RWPE2 (cell line): ENCODE measurements at places on chromosomes 5 and 9.

GRCh38 chr9:36218011-36218410, 27.3 kb downstream of the CLTA start:
- H3K36me3 ChIP-seq, result peaks cover 91% of the 10 kb centered on the region
- H3K27ac ChIP-seq, result no peak overlapping the region
- no peak for DNase-seq

GRCh38 chr5:92886751-92887150, 694.3 kb downstream of the NR2F1-AS1 start:
- H3K27ac ChIP-seq, result no peak overlapping the region
- H3K4me3 ChIP-seq, result no peak overlapping the region
- DNase-seq, result no peak
- H3K36me3 ChIP-seq, result no peaks in the 10 kb centered on the region
- peaks cover 6% of the 10 kb centered on the region for H3K27me3 ChIP-seq
- no peaks in the 10 kb centered on the region for H3K4me1 ChIP-seq

DNA sequence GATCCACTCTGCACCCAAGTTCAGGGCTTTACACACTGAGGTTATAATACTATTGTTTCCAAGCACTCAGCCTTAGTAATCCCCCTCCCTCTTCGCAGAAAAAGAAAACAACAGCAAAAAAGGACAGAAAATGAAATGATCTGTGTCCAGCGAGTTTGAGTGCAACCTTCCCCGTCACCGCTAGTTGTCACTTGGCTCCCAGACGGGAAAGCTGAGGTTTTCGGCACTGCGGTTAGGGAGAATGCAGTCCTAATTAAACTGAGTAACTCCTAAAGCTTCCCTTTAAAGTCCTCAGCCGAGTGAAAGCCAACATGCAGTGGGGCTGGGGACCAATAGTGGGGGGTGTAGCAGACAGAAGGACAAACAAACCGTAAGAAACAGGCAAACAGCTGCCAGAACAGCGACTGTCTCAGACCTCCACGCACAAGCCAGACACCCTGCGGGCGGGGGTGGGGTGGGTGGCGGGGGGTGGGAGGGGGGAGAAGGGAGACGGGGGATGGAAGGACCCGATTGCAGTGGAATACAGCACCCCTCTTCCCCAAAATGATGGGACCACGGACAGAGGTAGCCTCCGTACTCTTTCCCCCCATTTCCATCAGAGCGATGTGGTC, 680 bp downstream of the GLRA1 start:
- DNase-seq, result no peak
- peaks cover 42% of the 10 kb centered on the region for H3K27me3 ChIP-seq
- H3K27ac ChIP-seq, result no peak overlapping the region
- no peaks in the 10 kb centered on the region for H3K36me3 ChIP-seq

- peaks cover 3% of the 10 kb centered on the region; the same call in 1 of the 2 replicates for H3K36me3 ChIP-seq
- H3K27ac ChIP-seq, result no peak overlapping the region
- no peaks in the 10 kb centered on the region for H3K27me3 ChIP-seq
- H3K4me3 ChIP-seq, result no peak overlapping the region
- H3K4me1 ChIP-seq, result peaks cover 25% of the 10 kb centered on the region
- DNase-seq, result no peak
These were observed 72.9 kb downstream of the COL27A1 start for GRCh38 chr9:114228016-114228808.

DNA sequence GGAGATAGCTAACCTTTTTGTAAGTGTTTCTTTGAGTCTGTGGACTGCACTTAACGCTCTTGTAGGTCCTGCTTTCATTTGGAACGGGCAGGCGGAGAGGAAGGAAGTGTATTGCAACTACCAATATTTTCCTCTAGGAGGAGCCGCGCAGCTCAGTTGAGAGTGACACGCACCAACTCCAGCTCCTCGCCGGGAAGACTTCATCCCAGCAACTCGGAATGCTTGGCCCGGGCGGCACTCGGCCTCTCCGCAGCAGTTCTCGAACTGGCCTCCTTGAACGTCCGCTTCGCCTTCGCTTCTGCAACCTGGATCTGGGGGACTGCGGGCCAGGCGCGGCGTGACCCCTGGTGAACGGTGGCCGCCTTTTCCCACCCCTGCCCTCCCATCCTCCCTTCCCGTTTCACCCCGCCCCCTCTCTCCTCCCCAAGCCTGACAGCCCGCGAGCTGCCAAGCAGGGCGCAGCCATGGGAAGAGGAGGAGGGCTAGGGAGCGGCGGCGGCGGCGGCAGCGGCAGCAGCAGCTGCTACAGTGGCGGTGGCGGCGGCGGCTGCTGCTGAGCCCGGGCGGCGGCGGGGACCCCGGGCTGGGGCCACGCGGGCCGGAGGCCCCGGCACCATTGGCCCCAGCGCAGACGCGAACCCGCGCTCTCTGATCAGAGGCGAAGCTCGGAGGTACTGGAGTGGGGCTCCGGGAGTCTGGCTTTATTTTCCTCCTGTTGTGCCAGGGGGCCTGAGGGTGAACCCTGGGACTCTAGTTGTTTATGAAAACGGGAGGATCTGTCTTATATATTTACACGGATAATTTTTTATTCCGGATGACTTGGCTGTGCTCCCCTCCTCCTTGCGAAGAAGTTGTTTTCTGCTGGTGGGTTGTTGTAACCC, at the start of gene GHR:
Gene GHR (plus strand): TSS at position 155 of the 881 bp plus-strand sequence. CDS start 142,436 bp downstream, outside the sequence.
- H3K27me3 ChIP-seq, result peaks cover 27% of the 10 kb centered on the region
- peak; percentile 88 for DNase-seq
- peak within 1 kb of the TSS; percentile 38 for H3K4me3 ChIP-seq
- no peak within 1 kb of the TSS for H3K27ac ChIP-seq

GRCh38 chr5:178228609-178229008, 4.0 kb downstream of the PHYKPL start:
- H3K4me1 ChIP-seq, result peaks cover 7% of the 10 kb centered on the region
- no peaks in the 10 kb centered on the region for H3K27me3 ChIP-seq
- H3K27ac ChIP-seq, result no peak overlapping the region
- no peak for DNase-seq
- H3K36me3 ChIP-seq, result peaks cover 58% of the 10 kb centered on the region

DNA sequence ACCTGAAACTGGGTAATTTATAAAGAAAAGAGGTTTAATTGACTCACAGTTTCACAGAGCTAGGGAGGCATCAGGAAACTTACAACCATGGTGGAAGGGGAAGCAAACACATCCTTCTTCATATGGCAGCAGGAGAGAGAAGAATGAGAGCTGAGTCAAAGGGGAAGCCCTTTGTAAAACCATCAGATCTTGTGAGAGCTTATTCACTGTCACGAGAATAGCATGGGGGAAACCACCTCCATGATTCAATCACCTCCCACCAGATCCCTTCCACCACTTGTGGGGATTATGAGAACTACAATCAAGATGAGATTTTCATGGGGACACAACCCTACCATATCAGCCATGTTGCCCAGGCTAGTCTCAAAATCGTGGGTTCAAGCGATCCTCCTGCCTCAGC, 143.4 kb downstream of the FGF18 start:
- DNase-seq, result no peak
- H3K27ac ChIP-seq, result no peak overlapping the region
- peaks cover 6% of the 10 kb centered on the region for H3K27me3 ChIP-seq
- no peaks in the 10 kb centered on the region for H3K4me1 ChIP-seq
- no peaks in the 10 kb centered on the region for H3K36me3 ChIP-seq

DNA sequence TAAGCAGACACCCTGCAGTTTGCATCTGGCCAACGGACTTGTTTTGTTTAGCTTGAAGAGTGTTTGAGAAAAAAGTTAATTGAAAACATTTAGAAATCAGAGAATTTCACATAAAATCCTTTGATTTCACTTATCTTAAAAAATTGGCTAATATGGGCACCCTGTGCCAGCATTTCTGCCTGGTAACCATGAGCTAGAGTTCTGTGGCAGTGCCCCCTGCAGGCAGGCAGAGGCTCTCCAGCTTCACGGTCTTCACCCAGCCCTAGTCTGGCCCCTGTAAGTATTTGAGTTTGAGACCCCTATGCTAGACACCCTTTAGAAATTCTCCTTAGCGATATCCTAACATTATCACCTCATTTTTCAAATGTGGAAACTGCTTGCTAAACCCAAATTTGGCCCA, 18.8 kb upstream of the FANCC start:
- H3K27ac ChIP-seq, result no peak overlapping the region
- no peak for DNase-seq
- H3K36me3 ChIP-seq, result no peaks in the 10 kb centered on the region
- no peaks in the 10 kb centered on the region for H3K27me3 ChIP-seq

DNA sequence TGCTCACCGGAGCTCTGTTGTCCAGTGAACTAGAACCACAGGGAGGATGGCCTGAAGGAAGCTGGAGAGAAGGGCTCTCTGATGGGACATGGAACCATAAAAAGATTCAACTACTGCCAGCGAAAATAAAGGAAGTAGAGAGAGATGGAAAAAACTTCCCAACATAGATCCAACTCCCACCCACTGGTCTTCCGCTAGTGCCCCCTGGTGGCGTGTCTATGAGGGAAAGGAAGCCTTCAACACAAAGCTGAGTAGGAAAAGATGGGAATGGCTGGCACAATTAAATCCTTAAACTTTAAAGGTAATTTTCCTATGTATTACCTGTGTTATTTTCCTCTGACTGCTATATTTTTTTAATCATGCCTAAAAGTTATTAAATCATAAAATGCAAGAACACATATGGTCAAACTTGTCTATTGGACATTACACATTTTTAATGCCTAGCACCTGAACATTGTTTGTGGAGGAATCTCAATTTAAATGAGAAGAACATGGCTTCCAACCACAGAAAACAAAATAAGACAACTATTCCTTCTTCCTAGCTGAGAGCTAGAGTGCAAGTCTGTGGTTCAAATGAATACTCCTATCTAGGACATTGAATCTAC, 51.5 kb downstream of the CEP120 start:
- no peak for DNase-seq
- H3K27ac ChIP-seq, result no peak overlapping the region
- H3K4me1 ChIP-seq, result no peaks in the 10 kb centered on the region
- H3K27me3 ChIP-seq, result no peaks in the 10 kb centered on the region
- no peak overlapping the region for H3K4me3 ChIP-seq

GRCh38 chr9:2809692-2810419, 34.0 kb downstream of the PUM3 start:
- no peak for DNase-seq
- H3K27ac ChIP-seq, result peak overlapping the region; percentile 82
- H3K4me1 ChIP-seq, result peaks cover 17% of the 10 kb centered on the region
- no peaks in the 10 kb centered on the region for H3K27me3 ChIP-seq
- peaks cover 87% of the 10 kb centered on the region for H3K36me3 ChIP-seq
- no peak overlapping the region for H3K4me3 ChIP-seq

DNA sequence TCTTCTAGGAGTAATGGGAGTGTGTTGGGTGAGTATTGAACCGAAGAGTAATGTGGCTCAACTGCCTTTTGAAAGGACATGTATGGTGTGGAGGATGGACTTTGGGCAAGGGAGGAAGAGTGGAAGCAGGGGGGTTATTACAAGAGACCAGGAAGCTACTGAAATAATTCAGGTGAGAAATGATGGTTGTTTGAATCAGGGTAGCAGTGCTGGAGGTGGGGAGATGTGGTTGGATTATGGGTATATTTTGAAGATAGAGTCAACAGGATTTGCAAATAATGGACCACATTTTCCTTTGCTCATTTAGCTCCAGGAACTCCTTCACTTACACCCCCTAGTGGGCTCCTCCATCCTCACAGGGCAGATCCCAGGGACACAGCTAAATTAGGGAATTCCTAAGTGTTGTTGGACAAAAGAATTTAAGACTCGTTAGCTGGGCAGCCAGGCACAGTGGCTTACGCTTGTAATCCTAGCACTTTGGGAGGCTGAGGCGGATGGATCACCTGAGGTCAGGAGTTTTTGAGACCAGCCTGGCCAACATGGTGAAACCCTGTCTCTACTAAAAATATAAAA, 1.2 kb upstream of the SLC4A9 start:
- H3K27me3 ChIP-seq, result no peaks in the 10 kb centered on the region
- H3K4me3 ChIP-seq, result no peak overlapping the region
- no peak for DNase-seq
- H3K4me1 ChIP-seq, result no peaks in the 10 kb centered on the region

- H3K27me3 ChIP-seq, result no peaks in the 10 kb centered on the region
- H3K27ac ChIP-seq, result no peak overlapping the region
- no peaks in the 10 kb centered on the region for H3K36me3 ChIP-seq
- no peak overlapping the region for H3K4me3 ChIP-seq
- peaks cover 39% of the 10 kb centered on the region for H3K4me1 ChIP-seq
- no peak for DNase-seq
These were observed 28.8 kb upstream of the TNFAIP8 start for GRCh38 chr5:119327018-119327417.

DNA sequence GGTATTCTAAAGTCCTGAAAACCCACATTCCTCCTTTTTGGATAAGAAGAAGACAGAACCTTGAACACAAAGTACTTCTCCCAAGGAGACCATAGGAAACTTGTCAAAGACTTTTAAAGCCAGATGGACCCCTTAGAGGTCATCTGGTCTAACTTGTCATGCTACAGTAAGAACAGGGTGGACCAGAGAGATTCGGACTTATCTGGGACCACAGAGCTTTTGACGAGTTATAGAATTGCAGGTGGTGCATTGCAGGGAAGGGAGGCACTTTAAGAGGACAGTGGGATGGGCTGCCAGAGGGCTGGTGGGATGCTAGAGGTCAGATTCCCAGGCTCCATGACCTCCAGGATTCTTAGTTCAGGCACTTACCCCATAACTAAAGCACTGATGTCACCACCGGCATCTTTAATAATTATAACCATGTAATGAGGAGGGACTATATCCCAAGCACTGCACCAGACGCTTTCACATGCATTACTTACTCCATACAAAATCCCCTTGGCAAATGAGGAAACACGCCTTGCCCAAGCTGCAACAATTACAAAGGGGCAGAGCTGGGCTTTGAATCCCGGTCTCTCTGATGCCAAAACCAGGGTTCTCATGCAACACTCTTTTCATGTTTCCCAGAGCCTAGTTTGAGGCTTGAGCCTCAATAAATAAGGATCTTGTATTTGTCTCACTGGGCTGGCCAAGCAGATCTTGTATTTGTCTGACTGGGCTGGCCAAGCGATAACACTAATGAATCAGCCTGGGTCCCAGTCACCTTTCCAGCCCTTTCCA, 12.8 kb upstream of the GPX3 start:
- no peaks in the 10 kb centered on the region for H3K4me1 ChIP-seq
- no peak for DNase-seq
- H3K36me3 ChIP-seq, result no peaks in the 10 kb centered on the region
- no peaks in the 10 kb centered on the region for H3K27me3 ChIP-seq
- no peak overlapping the region for H3K27ac ChIP-seq
- H3K4me3 ChIP-seq, result no peak overlapping the region

GRCh38 chr5:76397200-76397599, 5.9 kb upstream of the IQGAP2 start:
- peaks cover 11% of the 10 kb centered on the region for H3K27me3 ChIP-seq
- no peak overlapping the region for H3K27ac ChIP-seq
- DNase-seq, result no peak
- H3K4me1 ChIP-seq, result no peaks in the 10 kb centered on the region
